ENCODE measurements at places on chromosomes 13 and 19.
A peak's percentile ranks its signal among the peaks of the same experiment; 100 is the strongest.

DNA sequence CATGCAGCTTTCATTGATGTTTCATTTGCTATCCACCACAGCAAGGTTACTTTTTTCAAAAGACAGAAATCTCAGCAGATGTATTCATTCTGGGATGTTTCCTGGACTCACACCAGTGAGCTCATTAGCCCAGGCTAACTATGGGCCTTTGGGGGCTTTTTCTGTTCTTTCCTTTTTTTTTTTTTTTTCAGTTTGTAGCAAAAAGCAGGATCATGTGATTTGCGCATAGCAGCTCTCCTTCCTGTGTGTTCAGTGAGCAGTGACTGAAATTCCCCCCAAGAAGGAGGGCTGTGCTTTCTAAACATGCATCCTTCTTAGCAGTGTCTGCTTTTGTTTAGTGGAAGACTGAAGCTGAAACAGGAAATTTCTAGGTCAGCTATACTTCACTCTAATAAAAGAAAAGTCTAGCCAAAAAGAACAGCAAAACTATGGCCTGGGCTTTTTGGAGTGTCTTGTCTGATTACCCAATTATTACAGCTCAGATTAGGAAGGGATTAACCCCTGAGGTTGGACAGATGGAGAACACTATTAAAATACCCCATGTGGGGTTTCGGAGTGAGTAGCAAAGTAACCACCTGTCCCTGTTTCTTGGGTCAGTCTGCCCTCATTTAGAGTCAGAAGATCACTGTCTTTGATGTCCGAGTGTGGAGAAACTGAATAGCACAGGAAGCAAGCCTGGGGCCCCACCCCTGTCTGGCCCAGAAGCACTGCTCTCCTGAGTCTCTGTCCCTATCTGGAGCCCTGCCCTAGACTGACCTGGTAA is 8.9 kb upstream of the AMER2 start:
- no peak for DNase-seq

DNA sequence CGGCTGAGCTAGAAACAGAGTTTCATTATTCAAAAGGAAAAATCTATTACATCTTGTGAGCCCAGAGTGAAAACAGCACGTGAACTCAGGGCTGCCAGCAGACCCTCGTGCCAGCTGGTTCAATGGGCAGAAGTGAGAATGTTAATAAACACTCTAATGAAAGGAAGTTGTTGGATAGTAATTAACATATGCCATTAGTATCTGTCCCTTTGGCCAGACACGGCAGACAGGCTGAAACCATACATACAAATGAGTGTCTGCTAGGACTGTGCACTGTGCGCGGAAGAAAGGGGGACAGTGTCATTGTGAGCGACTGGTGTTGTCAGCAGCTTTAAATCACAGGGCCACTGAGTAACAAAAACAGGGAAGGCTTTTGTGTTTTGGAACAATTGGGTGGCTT is 121.9 kb upstream of the TSC22D1 start:
- DNase-seq = no peak

GRCh38 chr13:87274209-87274819 is 396.9 kb upstream of the SLITRK5 start:
- peak; percentile 8 for DNase-seq

DNA sequence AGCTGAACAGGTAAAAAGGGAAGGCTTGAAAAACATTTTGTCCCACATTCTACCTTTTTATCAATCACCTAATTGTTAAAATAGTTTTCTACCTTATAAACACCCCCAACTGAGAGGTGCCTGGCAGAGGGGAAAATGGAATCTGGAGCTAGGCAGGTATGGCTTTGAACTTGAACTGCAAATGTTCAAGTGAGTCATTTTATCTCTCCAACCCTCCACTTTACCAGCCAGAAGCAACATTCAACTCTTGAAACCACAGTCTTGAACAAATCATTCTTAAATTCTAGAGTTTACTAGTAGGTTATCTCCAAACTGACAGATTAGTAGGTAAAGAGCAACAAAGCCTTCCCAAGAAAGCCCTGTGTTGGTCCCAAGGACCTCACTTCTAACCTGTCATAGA is 116.9 kb downstream of the ABCC4 start:
- no peak for DNase-seq
